AG10803 (cell line): ENCODE measurements at places on chromosomes 5 and 9.

GRCh38 chr9:87525546-87526303, 28.1 kb downstream of the DAPK1 start:
- DNase-seq: no peak

GRCh38 chr5:27434335-27434734, 395.9 kb upstream of the CDH9 start:
- DNase-seq: no peak

- DNase-seq: no peak
Observed at GRCh38 chr5:3858524-3858923, 262.9 kb downstream of the IRX1 start.

DNA sequence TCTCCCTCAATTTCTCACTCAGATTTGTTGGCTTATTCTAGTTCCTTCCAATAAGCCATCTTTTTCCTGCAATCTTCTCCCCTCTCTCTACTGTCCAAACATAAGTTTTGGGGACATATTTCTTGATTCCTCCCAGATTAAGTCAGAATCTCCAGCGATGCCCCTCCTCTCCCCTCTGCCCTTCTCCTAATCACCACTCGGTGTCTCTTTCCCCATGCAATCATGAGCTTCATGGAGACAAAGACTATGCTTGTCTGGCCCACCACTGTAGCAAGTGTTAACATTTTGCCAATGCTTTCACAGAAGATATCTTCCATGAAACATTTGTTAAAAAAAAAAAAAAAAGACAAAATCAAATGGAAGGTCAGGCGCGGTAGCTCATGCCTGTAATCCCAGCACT, 42.4 kb downstream of the PDE6A start:
- DNase-seq: no peak

DNA sequence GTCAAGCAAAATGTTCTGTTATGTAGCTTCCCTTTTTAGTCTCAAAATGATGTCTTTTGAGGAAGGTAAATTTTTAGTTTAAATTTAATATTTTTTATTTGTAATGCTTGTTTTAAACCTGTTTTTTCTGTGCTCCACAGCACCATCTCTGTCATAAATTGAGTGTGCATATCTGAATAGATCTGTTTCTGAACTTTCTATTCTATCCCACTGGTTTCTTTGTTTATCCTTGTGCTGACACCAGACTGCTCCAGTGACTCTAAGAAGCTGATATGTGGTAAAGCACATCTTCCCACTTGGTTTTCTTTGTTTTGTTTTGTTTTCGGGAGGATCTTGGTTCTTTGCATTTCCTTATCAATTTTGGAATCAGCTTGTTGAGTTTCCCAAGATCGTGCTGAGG, 7.1 kb upstream of the RNF145 start:
- no peak for DNase-seq

DNA sequence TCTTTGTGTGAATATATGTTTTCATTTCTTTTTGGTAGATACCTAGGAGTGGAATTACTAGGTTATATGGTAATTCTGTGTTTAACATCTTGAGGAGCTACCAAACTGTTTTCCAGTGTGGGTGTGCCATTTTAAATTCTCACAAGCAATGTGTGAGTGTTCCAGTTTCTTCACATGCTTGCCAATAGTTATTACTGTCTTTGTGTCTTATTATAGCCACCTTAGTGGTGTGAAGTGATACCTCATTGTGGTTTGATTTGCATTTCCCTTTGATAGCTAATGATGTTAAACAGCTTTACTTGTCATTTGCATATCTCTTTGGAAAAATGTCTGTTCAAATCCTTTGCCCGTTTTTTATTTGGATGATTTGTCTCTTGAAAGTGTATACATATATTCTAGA, 513.0 kb downstream of the TMEM38B start:
- no peak for DNase-seq

DNA sequence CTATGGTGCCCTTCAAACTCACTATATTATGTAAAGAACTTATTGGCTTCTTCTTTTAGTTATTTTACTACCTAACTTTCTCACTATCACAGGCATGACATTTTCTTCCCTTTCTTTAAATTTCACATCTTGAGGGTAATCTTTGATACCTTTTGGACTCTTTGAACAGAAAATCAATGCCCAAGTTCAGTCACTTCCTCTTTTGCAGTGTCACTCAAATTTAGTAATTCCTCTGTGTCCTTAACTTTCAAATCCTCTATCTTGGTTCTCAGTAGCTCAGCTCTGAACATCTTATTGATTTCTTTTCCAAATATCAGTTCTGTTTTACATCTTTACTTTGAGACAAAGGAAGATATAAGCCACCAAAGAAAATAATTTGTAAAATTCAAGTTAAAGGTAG, 25.5 kb downstream of the CNTLN start:
- DNase-seq: no peak

DNA sequence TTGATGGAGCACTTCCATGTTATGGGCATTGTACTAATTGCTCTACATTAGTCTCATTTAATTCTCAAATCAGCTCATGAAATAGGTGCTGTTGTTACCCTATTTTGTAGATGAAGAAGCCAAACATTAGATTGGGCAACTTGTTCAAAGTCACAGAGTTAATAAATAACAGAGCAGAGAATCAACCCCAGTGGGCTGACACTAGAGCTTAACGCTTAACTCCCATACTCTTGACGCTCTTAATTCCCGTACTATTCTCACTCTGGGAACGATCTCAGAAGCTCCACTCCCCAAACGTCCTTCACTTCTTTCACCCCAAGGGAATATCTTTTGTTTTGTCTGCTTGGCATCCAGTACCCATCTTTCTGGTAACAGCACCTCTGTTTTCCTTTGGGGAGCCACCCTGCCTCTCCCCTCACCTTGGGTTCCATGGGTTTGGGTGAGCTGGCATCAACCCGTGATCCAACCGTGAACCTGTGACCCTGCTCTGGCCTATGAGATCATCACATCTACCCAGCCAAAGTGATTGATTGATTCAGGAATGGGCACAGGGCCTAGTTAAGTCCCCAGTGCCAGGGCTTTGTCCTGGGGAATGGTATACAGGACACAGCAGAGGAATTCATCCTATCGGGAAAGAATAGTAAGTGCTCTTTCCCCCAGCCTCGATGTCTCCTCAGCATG, 169.2 kb downstream of the NR3C1 start:
- DNase-seq: no peak
